ENCODE measurements at places on chromosomes 4 and X.

GRCh38 chrX:45807572-45808425 lies 607.1 kb upstream of the DIPK2B start:
- DNase-seq, result peak; percentile 17

DNA sequence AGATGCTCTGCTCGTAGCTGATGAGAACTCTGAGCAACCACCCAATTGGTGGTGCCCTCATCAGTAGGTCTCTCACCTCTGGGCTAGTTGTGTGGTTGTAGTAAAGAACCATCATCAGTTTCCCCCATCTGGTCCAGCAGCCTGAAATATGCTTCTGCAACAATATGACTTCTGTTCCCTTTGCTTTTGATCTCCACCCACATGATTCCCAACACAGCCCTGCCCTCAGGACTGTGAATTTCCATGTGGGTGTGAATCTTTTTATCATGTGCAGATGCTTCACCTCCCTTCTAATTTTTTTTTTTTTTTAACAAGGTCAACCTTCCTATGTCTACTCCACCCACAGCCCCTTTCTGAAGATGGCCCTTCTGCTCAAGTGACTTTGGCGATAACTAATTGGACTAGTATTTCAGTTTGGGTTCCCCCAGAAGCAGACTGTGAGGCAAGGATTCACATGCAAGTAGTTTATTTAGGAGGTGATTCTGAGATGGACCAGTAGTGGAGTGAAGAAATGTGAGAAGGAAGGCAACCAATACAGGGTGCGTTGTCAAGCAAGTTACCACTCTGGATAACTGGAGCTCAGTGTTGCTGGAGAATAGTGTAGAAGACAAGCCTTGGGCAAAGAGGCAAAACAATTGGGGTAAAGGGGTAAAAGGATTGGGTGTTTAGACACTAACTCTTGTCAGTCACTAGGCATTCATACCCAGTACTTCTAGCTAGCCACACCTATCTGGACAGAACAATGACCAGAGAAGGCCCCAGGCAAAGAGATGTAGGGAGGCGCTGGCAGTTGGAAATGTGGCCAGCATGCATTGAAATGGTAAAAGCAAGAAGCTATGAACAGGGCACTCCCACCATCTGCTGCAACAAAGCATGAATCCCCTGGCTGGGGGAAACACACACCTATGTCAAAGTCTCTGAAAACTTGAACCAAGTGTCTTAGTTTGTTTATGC lies 466.2 kb downstream of the BCOR start:
- no peak for DNase-seq

DNA sequence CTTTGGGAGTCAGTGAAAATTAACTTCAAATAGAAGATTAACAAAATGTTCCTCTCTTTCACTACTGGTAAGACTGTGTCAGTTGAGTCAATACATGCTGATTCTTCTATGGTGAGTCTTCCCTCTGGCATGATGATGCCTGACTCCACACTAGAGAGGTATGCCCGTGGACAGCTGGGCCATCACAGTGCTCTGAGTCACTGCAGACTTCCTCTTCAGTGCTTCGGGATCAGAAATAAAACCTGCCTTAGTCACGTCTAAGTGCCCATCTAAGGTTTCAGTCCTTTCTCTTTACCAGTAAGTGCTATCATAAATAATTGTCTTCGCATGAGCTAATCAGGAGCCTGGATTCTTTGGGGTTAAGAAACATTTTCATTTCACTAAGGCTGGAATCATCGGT lies 1.6 kb upstream of the ASB5 start:
- DNase-seq, result peak; percentile 97

DNA sequence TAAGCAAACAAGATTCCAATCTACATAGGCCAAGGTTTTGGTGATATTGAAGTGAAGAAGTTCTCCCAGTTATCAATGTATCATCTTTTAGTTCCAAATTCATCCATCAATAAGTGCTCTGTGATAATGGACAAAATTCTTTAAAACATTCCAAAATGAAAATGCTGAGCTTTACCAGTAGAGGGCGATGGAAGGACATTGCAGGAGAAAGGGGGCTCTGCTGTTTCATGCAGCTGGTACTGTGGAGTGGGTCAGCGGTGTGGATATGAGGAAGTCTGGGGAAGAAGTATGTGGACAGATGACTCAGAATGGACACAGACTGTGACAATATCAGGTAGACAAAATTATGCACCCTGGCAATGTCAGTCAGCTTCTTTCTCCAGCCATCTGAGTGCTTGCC lies 46.6 kb upstream of the HS6ST2 start:
- no peak for DNase-seq

- DNase-seq, result no peak
Observed at GRCh38 chr4:11801466-11802446, 373.1 kb upstream of the HS3ST1 start.

DNA sequence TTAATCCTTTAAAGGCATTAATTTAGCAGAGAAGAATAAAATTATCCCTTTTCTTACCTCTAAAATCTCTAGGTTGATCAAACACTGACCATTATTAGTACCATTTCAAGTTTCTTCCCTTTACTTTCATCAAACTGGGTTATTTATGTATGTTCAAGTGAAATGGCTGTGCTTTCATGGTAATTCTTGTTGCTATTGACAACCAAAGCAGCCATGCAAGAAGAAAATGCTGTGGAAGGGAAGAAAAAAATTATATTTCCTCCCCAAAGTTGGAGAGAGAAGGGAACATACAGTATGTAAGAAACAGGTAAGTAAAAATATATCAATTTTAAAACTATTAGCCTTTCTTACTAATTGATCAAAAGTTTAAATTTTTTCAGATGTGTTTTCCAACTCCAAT lies 16.2 kb downstream of the NPNT start:
- DNase-seq, result no peak

- no peak for DNase-seq
Observed at GRCh38 chr4:125020089-125021034, 294.4 kb upstream of the FAT4 start.

DNA sequence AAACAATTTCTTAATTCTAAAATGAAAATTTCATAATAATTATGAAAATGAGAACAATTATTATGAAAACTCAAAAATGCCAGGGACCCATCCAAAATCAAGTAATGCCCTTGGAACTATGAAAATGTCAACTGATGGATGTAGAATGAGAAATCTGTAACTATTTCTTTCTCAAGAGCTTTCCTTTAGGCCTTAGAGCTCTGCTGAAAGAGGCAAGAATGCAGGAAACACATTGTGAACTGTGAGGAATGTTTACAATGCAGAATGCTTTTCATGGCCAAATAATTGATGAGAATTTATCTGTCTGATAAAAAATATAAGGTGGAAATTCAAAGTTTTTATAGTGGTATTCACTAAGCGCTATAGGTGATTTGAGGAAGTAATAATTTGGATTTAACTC lies 207.1 kb upstream of the PCDH18 start:
- DNase-seq, result no peak

DNA sequence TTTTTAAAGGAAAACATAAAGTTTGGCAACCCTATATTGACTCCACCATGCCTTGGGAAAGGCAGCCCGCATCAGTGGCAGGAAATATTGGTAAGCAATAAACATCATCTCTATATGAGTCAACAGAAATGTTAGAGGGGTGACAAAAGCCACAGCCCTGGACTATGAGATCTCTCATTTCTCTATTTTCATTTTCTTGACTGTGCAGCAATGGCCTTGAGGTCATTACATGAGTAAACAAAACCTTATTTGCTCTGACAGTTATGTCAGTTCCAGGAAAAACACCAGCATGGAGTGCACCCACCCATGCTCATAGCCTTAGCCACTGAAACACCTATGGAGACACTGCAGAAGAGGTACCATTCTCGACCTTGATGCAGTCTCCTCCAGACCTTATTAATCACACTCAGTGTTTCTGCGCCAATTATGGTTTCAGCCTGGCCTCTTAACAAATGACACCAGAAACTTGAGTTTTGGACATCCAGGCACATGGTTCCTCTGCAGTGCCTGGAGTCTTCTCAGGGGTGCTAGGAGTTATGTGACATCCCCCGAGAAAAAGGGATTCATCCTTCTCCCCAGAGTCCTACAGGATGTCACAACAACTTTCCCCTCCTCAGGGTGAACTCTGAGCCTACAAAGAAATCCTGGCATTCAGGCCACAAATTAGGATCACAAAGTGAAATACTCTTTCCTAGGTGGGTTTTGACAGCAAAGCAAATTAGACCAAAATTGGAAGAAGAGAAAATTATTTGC lies 16.0 kb upstream of the HPGD start:
- no peak for DNase-seq

GRCh38 chr4:38566806-38567398 lies 97.1 kb upstream of the KLF3 start:
- no peak for DNase-seq

DNA sequence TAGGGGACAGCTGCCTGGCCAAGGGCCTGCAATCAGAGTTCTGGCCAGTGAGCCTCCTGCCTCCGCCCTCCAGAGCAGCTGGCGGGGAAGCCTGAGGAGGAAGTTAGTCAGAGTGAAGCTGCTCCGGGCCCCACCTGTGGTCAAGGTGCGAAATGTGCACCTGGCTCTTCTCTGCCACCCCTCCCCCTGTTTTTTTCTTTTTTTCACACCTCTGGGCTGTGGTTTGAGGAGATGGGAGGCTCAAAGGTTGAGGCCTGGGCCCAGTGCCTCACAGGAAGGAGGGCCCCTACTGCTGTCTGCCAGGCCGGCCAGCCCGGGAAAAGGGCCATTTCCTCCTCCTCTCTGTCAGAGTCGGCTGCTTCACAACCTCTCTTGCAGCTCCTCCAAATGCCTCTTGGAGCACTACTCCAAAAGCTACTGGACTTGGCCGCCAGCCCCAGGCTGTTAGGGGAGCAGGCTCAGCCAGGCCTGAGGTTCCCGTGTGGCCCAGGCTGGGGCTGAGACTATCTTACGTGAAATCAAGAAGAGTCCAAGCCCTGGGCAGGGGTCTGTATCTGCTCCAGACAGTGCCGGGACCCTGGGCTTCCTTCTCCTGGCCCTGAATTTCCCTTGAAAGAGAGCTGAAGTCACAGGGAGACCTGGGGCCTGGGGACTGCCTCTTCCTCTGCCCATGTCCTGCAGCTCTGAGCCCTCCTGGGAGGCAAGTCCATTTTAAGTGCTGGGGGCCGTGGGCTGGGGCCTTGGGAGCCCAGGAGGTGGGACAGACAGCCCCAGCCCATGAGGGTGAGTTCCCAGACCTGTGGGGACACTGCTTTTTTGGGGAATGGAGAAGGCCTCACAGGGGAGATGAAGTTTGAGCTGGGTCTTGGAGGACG lies 4.5 kb upstream of the CXCR3 start:
- peak; percentile 56 for DNase-seq

DNA sequence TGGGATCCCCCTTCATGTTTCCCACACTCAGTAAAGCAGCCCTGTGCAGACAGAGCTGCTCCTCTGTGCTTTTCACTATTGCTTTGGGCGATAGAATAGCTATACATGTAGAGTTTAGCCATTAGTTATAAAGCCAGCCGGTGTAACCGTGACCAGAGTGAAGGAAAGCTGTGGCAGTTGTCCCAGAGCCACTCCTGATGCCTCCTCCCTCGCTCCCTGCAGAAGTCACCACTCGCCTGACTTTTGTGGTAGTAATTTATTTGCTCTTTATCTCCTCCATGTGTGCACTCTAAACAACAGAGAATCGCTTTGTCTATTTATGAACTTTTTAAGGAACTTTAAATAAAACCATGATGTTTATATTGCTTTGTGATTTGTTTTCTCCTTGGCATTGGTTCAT lies 41.8 kb upstream of the WWC2 start:
- DNase-seq, result no peak

DNA sequence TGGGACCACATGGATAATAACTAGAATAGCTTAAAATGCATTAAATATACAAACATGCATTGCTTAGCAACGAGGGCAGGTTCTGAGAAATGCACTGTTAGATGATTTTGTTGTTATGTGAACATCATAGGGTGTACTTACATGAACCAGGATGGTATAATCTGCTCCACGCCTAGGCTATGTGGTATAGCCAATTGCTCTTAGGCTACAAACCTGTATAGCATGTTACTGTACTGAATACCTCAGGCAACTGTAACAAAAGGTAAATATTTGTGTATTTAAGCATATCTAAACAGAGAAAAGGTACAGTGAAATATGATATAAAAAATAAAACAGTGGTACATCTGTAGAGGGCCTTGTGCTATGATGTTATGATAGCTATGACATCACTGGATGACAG lies 169.2 kb upstream of the IL15 start:
- DNase-seq, result no peak

GRCh38 chr4:5157791-5158770 lies 106.8 kb downstream of the STK32B start:
- no peak for DNase-seq

GRCh38 chrX:10936976-10937375 lies 174.2 kb upstream of the HCCS start:
- DNase-seq, result no peak

- no peak for DNase-seq
Observed at GRCh38 chr4:86156531-86156930, 203.3 kb downstream of the MAPK10 start.

- DNase-seq, result peak; percentile 6
Observed at GRCh38 chr4:81166458-81167160, 48.4 kb downstream of the PRKG2 start.

GRCh38 chrX:9677098-9677739 lies 88.4 kb downstream of the GPR143 start:
- no peak for DNase-seq

GRCh38 chr4:129167640-129168260 lies 71.8 kb downstream of the C4orf33 start:
- DNase-seq, result no peak
